ENCODE measurements at places on chromosomes 2 and 18. TPM values are rescaled to one million over a fixed set of nuclear protein-coding genes. Genes with fewer than 3 reads are reported as not detected.

GRCh38 chr2:67346718-67347407 lies 50.3 kb upstream of the ETAA1 start:
- no peak for DNase-seq

GRCh38 chr2:231713730-231714638 lies 5.7 kb downstream of the PTMA start:
- DNase-seq: peak; percentile 56

DNA sequence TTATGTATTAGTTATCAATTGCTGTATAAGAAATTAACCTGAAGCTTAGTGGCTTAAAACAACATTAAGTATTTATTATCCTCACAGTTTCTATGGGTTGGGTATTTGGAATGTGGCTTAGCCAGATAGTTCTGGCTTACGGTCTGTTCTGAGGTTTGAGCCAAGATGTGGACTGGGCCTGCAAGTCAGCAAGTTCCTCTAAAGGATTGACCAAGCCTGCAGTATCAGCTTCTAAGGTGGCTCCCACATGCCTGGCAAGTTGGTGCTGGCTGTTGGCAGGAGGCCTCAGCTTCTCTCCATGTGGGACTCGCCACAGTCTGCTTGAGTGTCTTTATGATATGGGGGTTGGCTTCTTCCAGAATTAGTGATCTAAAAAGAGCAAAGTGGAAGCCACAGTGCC lies 45.0 kb upstream of the TCF4 start:
- no peak for DNase-seq

ASB18 gene
- total RNA-seq: not detected

ALMS1 gene
- total RNA-seq: 16.8 TPM

DNA sequence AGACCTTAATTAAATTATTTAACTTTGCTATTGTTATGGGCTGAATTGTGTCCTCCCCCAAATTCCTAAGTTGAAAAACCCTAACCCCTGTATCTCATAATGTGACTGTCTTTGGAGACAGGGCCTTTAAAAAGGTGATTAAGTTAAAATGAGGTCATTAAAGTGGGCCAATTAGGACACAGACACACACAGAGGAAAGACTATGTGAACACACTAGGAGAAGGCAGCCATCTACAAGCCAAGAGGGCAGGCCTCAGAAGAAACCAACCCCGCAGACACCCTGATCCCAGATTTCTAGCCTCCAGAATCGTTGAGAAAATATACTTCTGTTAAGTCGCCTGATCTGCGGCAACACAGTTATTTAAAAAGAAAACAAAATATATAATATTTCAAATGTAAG lies 6.4 kb downstream of the STK17B start:
- DNase-seq: no peak

- DNase-seq: no peak
Measured at GRCh38 chr18:48819781-48820482, 130.8 kb downstream of the SMAD7 start.

DGKD gene
- total RNA-seq: 82.7 TPM

DNA sequence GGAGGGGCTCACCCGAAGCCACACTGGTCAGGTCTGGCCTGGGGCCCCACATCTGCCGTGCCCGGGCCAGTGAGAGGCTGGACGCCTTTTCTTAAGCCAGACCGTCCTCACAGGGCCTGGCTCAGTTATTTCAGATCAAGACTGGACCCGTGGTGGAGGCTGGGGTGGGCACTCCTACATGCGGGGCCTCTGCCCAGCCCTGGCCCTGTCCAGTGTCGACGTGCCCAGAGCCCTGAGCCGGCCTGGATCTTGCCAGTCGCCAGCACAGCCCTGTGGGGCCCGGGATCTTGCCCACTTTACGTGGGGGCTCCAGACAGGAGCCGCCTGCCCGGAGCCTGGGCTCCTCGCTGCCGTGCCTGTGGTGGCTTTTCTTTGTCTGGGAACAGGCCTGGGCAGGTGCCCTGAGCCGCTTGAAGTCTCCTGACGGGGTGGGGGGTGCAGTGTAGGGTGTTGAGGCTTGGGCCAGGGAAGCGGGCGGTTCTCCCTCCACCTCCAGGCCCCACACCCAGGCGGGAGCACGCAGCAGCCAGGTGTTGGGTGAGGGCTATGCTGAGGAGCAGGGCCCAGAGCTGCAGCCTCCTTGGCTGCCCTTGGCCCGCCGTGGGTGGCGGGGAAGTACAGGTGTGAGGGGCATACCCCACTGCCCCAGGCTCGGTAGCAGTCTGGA lies 6.0 kb downstream of the GPC1 start:
- no peak for DNase-seq

- DNase-seq: no peak
Measured at GRCh38 chr2:106270471-106270891, 76.4 kb upstream of the UXS1 start.

DNA sequence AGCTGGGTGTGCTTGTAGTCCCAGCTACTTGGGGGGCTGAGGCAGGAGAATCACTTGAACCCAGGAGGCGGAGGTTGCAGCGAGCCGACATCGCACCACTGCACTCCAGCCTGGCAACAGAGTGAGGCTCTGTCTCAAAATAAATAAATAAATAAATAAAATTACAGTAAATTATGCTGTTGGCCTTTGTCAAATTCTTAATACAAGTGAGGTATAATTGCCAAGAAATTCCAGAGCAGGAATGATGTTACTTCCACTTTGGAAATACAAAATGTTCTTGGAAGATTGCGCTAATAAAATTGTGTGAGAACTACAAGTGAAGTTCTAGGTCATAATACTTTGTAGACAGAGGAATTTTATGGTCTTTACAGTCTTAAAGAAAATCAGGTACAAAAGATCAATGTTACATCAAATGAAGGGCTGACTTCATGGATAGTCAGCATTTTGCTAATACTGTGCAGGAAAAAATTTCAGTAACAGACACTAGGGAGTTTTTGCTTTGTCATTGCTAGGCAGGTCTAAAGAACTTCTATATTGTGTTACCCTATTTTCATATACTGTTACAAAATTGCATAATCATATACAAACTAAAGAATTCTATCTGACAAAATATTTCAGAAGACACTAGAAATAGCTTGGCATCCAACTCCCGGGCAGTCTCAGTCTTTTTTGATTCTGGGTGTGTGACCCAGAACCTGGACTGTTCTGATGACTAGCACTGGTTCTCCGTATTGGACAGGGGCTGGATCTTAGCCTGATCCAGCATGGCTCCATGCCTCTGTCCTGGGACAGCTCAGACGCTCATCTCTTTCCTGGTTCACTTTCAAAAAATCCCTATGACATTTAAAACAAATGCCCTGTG lies 76.0 kb upstream of the STK17B start:
- DNase-seq: no peak

RASGRP3 gene
- total RNA-seq: 61.7 TPM
